ENCODE measurements at places on chromosomes 16 and 17.

- ATAC-seq = no peak
Observed at GRCh38 chr17:69561462-69561861, 147.0 kb downstream of the MAP2K6 start.

GRCh38 chr16:78292844-78293380, 193.5 kb downstream of the WWOX start:
- no peak for ATAC-seq

DNA sequence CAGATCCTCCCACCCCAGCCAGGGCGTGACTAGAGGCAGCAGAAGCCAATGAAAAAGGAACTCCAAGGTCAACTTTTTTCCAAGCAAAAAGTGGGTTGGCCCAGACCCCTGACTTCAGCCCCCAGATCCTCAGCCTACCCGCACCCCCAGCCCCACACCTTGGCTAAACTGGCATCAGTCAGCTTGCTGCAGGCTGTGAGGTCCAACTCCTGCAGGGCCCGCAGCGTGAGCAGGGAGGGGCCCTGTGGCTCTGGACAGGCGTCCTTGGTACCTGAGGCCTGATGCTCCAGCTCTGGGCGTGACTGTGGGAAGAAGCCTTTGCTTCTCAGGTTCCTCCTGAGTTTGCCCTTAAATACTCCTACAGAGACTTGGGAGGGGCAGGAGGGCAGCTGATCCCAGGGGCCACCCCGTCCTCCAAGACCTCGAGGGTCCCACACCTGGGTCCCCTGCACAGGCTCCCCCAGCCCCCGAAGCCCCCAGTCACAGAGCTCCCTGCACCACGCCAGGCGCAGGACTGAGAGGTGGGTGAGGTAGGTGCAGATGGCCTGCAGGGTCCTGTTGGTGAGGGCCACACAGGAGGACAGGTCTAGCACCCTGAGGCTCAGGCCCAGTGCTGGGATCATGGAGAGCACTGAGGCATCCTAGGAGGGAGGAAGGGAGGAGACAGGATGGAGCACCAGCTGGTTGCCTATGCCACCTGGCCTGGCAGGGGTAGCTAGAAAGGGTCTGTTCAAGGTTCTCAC, 9.4 kb downstream of the ELMO3 start:
- ATAC-seq = no peak

GRCh38 chr16:63461248-63461841, 1425.1 kb upstream of the CDH8 start:
- ATAC-seq = no peak
